ENCODE measurements at places on chromosomes 5 and 9. TPM values are rescaled to one million over a fixed set of nuclear protein-coding genes. Genes with fewer than 3 reads are reported as not detected.
A peak's percentile ranks its signal among the peaks of the same experiment; 100 is the strongest.

DNA sequence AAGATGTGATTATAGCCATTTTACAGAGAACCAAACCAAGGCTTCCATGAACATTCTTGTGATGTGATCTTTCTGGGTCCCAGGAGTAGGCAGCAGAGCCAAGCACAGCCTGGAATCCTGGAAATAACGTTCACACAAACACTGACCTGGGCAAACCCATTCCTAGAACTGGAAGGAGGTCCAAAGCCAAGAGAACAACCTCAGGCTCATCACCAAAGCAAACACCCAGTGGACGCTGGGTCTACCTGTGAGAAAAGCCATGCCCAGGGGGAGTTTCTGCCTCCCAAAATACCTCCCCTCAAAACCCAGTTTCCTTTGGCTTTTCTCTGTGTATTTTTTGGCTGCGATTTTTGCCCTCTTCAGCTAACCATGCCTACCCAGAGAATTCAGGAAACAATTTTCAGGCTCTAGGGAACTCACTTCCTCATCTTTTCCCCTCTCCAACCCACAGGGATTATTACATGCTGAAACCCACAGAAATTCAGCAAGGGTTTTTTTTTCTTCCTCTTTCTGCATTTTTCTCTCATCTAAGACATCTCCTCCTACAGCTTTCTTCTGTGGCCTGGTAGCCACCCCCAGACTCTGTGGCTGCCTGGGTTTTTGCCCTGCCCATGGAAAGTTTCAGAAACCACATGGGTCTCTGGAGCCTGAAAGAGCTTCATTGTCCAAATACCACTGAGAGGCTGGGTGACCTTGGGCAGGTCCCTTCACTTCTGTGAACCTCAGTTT is 75.0 kb downstream of the TNC start:
- peaks cover 4% of the 10 kb centered on the region for H3K36me3 ChIP-seq
- peak; percentile 7 for DNase-seq
- H3K4me1 ChIP-seq, result peaks cover 47% of the 10 kb centered on the region
- H3K27ac ChIP-seq, result peak overlapping the region; percentile 78

- DNase-seq, result no peak
- no peaks in the 10 kb centered on the region for H3K4me1 ChIP-seq
- H3K36me3 ChIP-seq, result no peaks in the 10 kb centered on the region
- no peak overlapping the region for H3K27ac ChIP-seq
- H3K4me3 ChIP-seq, result no peak overlapping the region
Observed at GRCh38 chr5:98121036-98121936, 652.2 kb upstream of the RGMB start.

Gene FOXB2
- not detected for total RNA-seq

GRCh38 chr5:126972062-126972895 is 58.1 kb downstream of the MARCHF3 start:
- H3K4me1 ChIP-seq, result peaks cover 47% of the 10 kb centered on the region
- peak; percentile 31 for DNase-seq
- peaks cover 2% of the 10 kb centered on the region for H3K36me3 ChIP-seq
- peak overlapping the region; percentile 90 for H3K27ac ChIP-seq
- H3K4me3 ChIP-seq, result peak overlapping the region; percentile 58

DNA sequence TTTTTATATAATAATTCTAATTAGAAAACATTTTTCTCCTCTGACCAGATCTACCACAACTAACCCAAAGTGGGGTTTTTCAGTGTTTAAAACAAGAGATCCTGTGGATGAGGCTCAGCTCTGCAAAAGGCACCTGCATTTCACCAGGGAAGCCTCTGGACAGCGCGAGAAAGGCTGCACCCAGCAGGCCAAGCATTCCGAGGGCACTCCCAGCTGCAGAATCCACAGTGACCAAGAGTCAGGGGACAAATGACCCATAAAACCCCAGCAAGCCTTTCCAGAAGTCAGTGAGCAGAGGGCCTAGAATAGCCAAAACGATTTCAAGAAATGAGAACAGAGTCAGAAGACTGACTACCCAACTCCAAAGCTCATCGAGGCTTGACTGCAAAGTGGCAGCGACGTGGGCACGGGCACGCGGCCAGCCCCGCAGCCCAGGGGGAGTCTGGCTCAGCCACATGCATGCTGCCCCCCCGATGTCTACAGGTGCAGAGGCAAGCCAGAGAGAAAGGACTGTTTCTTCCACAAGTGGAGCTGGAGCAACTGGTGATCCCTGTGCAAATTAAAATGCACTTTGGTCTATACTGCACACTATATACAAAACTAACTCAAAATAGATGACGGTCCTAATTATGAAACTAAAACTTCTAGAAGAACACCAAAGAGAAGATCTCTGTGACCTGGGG is 26.2 kb downstream of the TPPP start:
- no peaks in the 10 kb centered on the region for H3K4me1 ChIP-seq
- H3K27me3 ChIP-seq, result peaks cover 3% of the 10 kb centered on the region
- DNase-seq, result no peak
- no peak overlapping the region for H3K4me3 ChIP-seq

DNA sequence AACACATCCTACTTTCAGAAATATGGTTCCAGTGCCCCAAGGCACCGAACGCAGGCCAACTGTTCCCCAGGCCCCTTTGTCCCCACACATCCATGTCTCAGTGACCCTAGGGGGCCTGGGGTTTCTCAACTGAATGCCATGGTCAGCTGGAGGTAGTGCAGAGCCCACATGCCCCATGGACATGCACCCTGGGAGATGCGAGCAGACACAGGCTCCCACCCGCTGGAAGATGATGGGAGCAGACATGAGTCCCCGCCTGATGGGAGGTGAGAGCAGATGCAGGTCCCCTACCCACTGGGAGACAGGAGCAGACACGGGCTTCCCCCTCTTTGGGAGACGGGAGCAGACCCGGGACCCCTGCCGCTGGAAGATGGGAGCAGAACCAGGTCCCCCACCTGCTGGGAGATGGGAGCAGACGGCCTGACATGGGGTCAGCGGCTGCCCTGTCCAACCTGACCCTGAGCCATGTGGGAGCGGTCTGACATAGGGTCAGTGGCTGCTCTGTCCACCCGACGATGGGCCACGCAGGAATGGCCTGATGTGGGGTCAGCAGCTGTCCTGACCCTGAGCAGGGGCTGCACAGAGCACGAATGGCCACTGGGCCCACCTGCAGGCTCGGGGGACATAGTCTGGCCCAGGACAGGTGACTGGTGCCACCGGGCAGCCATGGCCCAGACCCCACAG is 18.4 kb downstream of the ZDHHC11B start:
- no peaks in the 10 kb centered on the region for H3K36me3 ChIP-seq
- no peak overlapping the region for H3K4me3 ChIP-seq
- H3K4me1 ChIP-seq, result no peaks in the 10 kb centered on the region

Gene CCL19
- total RNA-seq, result not detected

Gene SOX30
- 0.29 TPM for total RNA-seq

- H3K27me3 ChIP-seq, result peaks cover 3% of the 10 kb centered on the region
- peak overlapping the region; percentile 75 for H3K27ac ChIP-seq
- peaks cover 53% of the 10 kb centered on the region for H3K4me1 ChIP-seq
- H3K36me3 ChIP-seq, result peaks cover 1% of the 10 kb centered on the region
- H3K4me3 ChIP-seq, result no peak overlapping the region
Observed at GRCh38 chr5:132385326-132386105, 16.0 kb downstream of the SLC22A5 start.

DNA sequence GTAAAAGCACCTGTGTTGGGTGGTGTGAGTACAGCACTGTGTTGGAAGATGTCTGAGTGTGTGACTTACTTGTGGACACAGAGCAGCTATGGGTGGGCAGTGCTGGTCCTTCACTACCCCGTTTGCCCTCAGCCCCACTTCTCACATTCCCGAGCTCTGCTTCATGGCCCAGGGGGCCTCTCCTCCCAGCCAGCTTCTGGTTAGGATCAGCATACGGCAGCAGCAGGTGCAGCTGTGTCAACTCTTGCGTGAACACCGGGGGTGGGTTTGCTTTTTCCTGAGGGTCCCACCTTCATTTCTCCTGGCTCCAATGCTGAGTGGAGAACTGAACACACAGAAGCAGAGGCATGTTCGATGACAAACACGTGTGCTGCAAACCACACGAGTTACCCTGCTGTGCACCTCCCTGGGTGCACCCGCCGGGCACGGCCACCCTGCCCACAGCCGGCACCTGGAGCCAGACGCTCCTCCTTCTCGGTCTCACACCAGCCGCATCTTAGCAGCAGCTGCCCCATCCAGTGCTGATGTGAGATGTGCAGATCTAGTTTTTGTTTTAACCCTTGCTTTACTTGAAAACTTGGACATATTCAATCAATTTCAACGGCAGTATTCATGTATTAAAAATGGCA is 14.9 kb upstream of the SLC6A3 start:
- no peaks in the 10 kb centered on the region for H3K4me1 ChIP-seq
- H3K27ac ChIP-seq, result no peak overlapping the region
- H3K27me3 ChIP-seq, result no peaks in the 10 kb centered on the region

DNA sequence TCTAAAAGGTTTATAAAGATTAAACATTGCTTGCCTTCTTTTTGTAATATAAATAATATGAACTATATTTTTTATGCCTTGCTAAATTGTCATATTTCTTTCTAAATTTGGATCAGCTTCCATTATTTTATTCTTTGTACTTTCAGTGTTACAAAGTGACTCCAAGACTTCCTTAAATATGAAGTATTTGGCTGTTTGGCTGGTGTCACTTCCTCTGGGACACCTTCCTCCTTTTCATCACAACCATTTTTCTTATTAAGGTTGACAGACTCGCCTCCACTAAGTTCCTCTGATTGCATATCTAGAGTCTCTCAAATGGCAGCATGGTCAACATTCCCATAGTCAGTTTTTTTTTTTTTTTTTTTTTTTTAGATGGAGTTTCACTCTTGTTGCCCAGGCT is 73.8 kb upstream of the SLC1A1 start:
- H3K27me3 ChIP-seq, result no peaks in the 10 kb centered on the region
- H3K4me3 ChIP-seq, result no peak overlapping the region
- no peak for DNase-seq
- no peaks in the 10 kb centered on the region for H3K4me1 ChIP-seq
- H3K36me3 ChIP-seq, result no peaks in the 10 kb centered on the region
- H3K27ac ChIP-seq, result no peak overlapping the region

DNA sequence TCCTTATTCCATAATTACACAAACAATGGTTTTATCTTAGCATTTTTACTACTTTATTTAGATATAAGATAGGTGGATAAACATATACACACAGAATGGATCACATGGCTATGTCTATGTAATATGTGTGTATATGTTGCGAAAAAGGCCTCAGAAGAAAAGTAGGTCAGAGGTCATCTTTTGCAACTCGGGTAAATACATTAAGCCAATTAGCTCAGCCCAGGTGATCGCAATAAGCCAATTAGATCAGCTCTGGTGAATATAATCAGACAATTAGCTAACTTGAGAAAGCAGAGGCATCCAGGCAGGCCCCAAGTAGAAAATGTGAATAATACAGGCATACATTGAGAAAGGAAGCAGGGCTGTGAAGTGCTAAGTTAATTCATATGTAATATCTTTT is 24.3 kb downstream of the SLCO4C1 start:
- peaks cover 1% of the 10 kb centered on the region for H3K27me3 ChIP-seq
- H3K4me3 ChIP-seq, result no peak overlapping the region
- no peak overlapping the region for H3K27ac ChIP-seq

- peaks cover 9% of the 10 kb centered on the region for H3K27me3 ChIP-seq
- no peaks in the 10 kb centered on the region for H3K4me1 ChIP-seq
- H3K4me3 ChIP-seq, result no peak overlapping the region
- no peak for DNase-seq
- H3K36me3 ChIP-seq, result no peaks in the 10 kb centered on the region
Observed at GRCh38 chr9:113299800-113300292, 3.3 kb downstream of the RNF183 start.

- no peak overlapping the region for H3K27ac ChIP-seq
- H3K4me3 ChIP-seq, result no peak overlapping the region
- H3K27me3 ChIP-seq, result peaks cover 1% of the 10 kb centered on the region
- H3K36me3 ChIP-seq, result no peaks in the 10 kb centered on the region
Observed at GRCh38 chr5:127665641-127666040, 16.8 kb downstream of the CTXN3 start.

DNA sequence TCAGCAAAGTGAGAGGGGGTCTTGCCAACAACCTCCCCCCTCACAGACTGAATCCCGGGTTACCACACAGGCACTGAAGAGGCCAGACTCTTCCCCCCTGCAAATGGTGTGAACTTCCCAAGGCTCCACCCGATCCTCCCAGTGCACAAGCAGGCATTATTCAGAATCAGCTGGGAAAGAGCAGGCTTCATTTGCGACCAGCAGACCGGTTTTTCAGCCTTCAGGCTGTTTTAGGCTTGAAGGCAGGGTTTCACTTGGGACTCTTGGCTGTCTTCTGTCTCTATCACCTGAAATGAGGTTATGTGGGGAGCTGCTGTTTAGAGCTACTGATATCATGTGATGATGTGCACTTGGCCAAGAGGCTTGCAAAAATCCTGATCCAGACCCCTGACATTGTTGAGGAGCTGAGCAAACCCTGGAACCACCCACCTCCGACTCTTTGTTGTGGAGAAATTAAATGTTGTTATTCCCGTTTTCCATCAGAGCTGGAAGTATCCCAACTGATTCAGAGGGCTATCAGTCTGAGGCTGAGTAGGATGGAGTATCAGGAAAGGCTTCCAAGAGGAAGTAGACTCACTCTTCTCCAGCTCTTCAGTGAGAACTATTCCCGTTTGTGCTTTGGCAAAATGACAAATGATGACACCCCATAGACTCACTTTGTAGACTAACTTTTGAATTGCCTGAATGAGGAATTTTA is 63.3 kb upstream of the ZFR start:
- DNase-seq, result no peak
- no peak overlapping the region for H3K27ac ChIP-seq
- peaks cover 11% of the 10 kb centered on the region for H3K27me3 ChIP-seq

GRCh38 chr9:132506977-132507669 is 75.3 kb upstream of the BARHL1 start:
- no peaks in the 10 kb centered on the region for H3K36me3 ChIP-seq
- no peak overlapping the region for H3K27ac ChIP-seq
- no peak for DNase-seq
- peaks cover 14% of the 10 kb centered on the region for H3K4me1 ChIP-seq
- peaks cover 8% of the 10 kb centered on the region for H3K27me3 ChIP-seq
- H3K4me3 ChIP-seq, result no peak overlapping the region

Gene PCDHB3
- not detected for total RNA-seq

Gene HBEGF
- total RNA-seq, result 28.9 TPM

Gene CFAP90
- total RNA-seq, result not detected

Gene ACTBL2
- not detected for total RNA-seq

Gene MYOZ3
- total RNA-seq, result 0.51 TPM

GRCh38 chr5:125160787-125161502 is 414.5 kb upstream of the ZNF608 start:
- no peak for DNase-seq
- no peaks in the 10 kb centered on the region for H3K27me3 ChIP-seq
- no peaks in the 10 kb centered on the region for H3K4me1 ChIP-seq
- H3K27ac ChIP-seq, result no peak overlapping the region

DNA sequence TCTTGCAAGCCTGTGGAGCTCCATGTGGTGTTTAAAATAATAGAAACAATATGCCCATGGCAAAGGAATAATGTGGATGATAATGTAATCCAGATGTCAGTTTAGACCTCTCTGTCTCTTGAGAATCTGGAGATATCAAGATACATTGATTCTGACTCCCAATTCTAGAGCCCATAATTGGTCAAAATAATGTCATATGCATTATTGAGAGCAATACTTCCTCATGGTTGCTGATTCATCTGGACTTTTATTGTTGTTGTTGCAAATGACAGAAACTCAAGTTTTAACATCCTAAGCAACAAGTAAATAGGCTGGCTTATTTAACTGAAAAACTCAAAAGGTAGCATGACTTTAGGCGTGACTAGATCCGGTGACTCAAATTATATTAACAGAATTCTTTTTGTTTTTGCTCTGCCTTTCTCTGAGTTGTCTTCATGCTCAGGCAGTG is 152.1 kb downstream of the PCSK1 start:
- DNase-seq, result no peak
- H3K36me3 ChIP-seq, result peaks cover 1% of the 10 kb centered on the region
- H3K4me1 ChIP-seq, result peaks cover 42% of the 10 kb centered on the region
- peaks cover 4% of the 10 kb centered on the region for H3K27me3 ChIP-seq

GRCh38 chr9:98929895-98930341 is 13.8 kb upstream of the COL15A1 start:
- H3K27ac ChIP-seq, result no peak overlapping the region
- H3K4me3 ChIP-seq, result no peak overlapping the region
- peaks cover 20% of the 10 kb centered on the region for H3K27me3 ChIP-seq
- no peaks in the 10 kb centered on the region for H3K36me3 ChIP-seq
- no peak for DNase-seq

Gene WNT8A
- total RNA-seq, result not detected

Gene ADRA1B
- not detected for total RNA-seq
